Germinal center (tissue), 1 donor: ENCODE measurements at places on chromosomes 5 and 9.

GRCh38 chr9:89405826-89406225 is 87.5 kb downstream of the SECISBP2 start:
- peak; percentile 54 for DNase-seq

DNA sequence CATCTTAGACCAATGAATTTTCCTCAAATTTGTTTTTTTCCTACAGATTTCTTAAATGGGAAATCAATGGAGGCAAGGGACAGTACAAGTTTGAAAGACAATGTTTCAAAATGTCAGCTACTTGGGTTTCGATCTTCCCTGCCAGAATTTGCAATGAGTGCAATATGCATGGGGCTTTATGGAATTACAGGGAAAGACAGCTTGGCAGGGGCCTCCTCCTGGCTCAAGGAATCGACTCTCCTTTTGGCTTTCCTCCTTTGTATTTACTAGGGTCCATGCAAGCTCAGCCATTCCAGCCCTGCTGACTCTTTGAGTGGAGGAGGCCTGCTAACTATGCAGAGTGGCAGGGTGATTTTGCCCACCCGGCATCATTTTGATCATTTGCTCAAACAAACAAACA is 63.2 kb downstream of the MED27 start:
- no peak for DNase-seq

DNA sequence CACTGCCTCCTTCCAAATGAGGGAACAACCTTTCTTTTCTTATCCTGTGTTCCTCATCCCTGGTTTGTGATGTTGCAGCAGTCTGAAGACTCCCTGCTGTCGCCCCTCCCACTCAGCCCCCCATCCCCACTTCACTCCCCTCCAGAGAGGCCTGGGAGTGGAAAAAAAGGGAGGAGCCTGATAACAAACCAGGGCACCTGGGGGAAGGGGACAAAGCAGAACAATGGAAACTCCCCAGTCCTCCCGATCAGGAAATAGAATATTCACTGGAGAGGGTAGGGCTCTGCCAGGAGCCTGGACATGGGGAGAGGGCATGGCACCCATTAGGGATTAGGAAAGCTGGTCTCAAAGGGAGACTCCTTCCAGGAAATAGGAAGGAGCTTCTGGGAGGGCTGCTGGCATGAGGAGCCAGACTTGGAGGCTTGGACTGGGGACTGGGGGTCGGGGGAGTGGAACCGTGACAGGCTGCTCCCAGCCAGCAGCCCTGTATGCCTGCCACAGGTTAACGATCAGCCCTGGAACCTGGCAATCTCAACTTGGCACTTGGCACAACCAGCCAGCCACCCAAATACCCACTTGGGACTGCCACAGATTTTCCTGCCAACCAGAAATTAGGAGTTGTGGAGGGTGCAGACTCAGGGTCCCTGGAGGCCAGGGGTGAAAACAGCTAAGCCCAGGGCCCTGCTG is 20.0 kb downstream of the PCDH1 start:
- no peak for DNase-seq

- DNase-seq: no peak
These were observed 116.7 kb upstream of the EGFLAM start for GRCh38 chr5:38141665-38142064.

GRCh38 chr5:177576169-177576568 is 15.8 kb upstream of the TMED9 start:
- no peak for DNase-seq
